ENCODE measurements at places on chromosomes 1 and 21. TPM values are rescaled to one million over a fixed set of nuclear protein-coding genes. Genes with fewer than 3 reads are reported as not detected.

- no peak for DNase-seq
Observed at GRCh38 chr21:45892916-45893739, 88.4 kb upstream of the COL6A1 start.

The HPDL gene
- 2.5 TPM for total RNA-seq

The MRPL9 gene
- total RNA-seq: 99.5 TPM

The MAP1LC3C gene
- total RNA-seq: 1.7 TPM

DNA sequence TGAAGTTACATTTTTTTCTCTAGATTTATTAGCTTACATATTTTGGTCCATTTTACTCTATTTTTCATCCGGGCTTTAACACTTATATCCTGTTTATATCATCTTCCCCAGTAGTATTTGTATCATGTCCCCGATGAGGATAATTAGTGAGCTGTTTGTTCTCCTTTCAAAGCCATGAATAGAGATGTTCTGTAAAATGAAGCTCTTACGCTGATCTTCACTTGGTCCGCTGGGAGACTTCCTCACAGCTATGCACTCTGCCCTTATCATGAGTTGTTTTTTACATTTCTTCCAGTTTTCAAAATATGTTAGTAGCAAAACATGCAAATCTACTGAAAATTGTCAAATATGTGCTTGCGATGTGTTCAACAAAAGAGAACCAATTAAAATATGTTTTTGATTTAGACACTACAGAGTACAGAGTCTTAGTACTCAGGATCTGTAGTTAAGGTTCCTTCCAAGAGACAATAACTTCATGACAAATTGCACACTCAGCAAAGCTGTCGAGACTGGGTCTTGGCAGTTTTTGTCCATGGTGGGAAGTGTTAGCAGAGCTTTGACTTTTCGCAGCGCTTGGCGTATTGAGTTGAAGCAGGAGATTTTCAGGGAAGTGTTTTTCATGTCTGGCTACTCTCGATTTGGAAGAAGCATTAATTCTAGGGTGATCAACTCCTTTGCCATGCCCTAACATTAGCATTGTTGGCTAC, 292.0 kb upstream of the ADAMTS5 start:
- no peak for DNase-seq

GRCh38 chr1:53250325-53250724, 12.0 kb upstream of the MAGOH start:
- DNase-seq: no peak
